ENCODE measurements at places on chromosomes 12 and 14.

GRCh38 chr12:107318806-107319532, 225.6 kb upstream of the CRY1 start:
- no peak for DNase-seq

- DNase-seq = no peak
These were observed 729.7 kb downstream of the BCL11B start for GRCh38 chr14:98542316-98542715.

DNA sequence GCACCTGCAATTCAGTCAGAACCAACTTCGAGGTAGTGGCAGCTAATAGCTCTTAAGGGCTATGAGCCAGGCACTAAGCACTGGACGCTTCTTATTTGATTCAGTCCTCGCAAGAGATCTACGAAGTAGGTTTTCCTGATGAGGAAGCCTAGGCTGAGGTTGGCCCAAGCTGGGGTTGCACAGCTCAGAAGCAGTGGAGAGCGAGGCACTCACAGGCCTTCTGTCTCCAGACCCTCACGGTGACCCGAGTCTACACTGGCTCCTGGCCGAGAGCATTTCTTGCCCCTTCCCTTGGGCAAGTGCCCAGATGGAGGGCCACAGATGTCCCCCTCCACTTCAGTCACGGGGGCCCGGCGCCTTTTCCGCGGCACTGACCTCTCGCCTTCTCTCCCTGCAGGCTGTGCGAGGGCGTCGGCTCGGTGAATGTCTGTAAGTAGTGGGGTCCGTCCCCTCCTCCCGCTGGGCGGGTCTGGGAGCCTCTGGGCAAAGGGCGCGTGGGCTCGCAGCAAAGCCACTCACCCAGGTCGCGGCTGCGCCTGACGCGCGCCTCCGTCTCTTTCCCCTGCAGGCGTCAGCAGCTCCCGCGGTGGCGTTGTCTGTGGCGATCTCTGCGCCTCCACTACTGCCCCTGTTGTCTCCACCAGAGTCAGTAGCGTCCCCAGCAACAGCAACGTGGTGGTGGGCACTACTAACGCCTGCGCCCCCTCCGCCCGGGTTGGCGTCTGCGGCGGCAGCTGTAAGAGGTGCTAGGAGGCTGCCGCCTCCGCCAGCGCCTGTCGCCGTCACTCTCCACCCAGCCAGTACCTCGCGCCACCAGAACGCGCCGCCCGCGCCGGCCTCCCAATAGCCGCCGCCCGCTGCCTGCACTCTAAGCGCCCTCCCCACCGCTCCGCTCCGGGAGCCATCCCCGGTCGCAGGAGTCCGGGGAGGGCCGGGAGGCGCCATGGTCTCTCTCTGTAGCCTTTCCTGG, 13.1 kb downstream of the KRT83 start:
- DNase-seq = no peak

- DNase-seq = no peak
These were observed 599.1 kb downstream of the CCER1 start for GRCh38 chr12:90355711-90356355.

GRCh38 chr12:101616027-101616494, 21.3 kb downstream of the MYBPC1 start:
- DNase-seq = no peak

GRCh38 chr14:65637780-65638179, 225.2 kb downstream of the FUT8 start:
- DNase-seq = no peak

GRCh38 chr14:61501714-61502458, 180.5 kb downstream of the PRKCH start:
- no peak for DNase-seq

GRCh38 chr12:103806803-103807202, 34.2 kb downstream of the NT5DC3 start:
- DNase-seq = no peak
